Occipital lobe (tissue), 3 donors: ENCODE measurements at places on chromosomes 12 and 14.

- no peak for DNase-seq
Measured at GRCh38 chr14:74864198-74864597, 11.7 kb downstream of the PROX2 start.

DNA sequence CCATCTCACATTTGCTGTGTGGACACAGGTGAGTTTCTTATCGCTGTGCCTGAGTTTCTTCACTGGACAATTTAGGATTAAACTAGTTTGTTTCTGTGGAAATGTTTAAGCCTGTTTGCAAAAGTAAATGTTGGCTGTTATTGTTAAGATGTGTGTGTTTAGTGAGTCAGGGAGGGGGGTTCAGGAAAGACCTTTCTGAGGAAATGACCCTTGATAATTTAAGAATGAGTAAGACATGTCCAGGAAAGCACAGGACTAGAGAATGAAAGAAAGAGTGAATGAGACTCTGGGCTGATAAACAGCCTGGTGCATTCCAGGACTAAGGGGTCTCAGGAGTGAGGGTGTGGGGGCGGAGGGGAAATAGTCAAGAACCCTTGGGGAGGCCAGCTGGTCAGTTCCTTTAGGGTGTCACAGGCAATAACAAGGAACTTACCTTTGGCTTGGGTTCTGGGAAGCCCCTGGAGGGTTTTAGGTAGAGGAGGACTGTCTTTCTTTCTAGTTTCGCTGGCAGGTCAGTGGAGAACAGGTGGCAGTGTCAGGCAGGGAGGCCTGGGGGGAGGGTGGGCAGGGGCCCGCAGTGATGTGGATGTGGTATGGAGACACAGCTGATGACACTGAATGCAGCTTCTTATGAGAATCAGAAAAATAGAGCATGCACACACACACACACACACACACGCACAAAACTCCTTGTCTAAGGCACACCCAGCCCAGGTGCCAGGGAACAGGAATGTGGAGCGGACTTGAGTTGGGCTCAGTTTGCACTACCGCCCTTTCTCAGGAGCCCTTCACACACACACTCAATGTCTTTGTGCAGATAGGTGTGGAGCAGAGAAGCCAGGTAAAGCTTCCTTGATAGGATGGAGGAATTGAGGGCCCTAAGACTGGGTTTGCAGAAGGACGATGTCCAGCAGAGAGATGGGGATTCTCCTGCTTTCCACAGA is 1005.5 kb downstream of the VRK1 start:
- DNase-seq: no peak

DNA sequence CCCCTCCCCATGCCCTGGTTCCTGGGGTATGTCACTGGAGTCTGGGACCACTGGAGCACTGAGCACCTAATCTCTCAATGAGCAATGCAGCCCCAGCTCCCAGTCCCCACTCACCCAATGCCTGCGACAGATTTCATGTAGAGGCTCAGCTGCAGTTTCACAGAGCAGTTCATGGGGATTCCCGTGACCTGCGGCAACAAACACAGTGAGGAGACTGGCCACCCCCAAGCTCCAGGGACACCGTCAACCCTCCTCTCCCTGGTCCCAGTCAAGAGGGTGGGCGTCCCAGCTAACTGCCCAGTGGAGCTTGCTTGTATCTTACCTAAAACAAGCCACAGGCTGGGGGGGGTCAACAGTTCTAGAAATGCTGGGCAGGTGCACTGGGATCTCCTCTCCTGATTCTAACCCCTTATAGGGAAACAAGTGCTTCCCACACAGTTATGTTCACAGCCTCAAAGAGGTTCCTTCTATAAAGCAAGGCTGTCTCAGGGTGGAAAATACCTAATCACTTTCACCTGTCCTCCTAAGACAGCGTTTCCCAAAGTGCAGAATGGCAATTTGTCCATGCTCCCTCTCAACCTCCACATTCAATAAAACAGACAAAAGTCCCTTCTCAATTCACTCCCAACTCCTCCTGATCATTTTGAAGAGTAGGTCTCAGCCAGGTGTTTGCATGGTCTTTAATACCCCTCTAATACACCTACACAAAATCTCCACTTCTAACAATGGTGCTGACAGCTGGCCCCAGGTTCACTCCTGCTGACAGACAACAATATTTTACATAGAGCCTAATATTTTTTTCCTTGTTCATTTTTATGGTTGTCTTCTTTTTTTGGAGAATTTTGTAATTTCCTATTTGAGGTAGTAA is 68.3 kb downstream of the SCARB1 start:
- DNase-seq: no peak

DNA sequence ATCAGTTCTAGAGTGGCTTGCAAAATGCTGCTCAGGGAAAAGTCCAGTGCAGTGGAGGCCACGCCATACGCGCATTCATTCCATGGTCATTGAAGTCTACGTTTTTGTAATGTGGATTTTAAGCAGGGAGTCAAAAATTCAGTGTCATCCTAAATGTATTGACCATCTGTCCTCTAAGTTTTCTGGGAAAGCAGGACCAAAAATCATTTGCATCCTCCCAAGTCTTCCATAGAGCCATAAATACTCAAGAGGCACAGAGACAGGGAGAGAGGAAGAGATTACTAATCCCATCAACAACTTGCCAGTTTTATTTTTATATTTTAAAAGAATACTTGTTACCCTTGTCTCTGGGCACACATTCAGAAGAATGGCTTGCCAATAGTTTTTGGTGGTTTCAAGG is 36.9 kb downstream of the RHOJ start:
- no peak for DNase-seq

DNA sequence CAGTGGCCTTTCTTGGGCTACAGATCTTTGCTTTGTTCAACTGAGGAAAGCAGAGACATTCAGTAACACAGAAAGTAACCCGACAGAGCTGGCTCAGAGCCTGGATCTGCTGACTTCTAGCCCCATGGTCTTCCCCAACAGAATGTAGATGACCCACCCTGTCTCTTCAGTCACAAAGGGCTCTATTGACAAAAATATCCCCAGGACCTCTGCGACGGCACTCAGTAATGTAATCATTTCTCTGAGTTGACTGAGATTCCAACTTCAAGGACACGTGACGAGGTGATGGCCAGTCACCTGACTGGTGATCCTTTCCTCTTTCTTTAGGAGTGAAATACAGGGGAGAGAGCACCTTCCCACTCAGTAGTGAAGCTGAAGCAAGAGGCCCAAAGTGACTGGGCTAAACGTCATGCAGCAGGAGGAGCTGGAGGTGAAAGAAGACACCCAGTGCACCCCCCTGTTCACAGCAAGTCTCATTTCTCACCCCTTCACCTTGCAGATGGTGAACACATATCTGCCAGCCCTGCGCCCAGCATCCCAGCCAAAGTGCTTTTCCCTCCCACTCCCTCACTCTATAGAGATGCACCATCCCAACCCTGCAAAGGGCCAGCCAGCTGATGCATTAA is 179.2 kb upstream of the EGLN3 start:
- DNase-seq: no peak

GRCh38 chr12:80938397-80938796 is 663 bp upstream of the LIN7A start:
- DNase-seq: no peak

DNA sequence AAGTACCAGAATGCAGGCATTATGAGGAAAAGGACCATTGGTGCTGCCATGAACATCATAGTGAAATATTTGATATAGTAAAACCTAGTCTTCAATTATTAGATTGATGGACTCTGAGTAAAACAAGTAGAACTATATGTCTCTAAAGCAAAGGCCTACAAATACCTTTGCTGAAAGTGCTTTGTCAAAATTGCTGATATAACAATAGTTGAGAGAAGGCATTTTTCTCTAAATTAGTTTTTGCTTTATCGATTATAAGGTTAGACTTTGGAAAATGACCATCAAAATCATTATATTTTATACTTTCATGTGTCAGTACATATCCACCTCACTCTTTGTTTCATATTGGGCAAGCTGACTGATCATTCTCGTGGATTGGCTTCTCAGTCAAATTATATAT is 836.0 kb upstream of the FBXO33 start:
- DNase-seq: no peak

DNA sequence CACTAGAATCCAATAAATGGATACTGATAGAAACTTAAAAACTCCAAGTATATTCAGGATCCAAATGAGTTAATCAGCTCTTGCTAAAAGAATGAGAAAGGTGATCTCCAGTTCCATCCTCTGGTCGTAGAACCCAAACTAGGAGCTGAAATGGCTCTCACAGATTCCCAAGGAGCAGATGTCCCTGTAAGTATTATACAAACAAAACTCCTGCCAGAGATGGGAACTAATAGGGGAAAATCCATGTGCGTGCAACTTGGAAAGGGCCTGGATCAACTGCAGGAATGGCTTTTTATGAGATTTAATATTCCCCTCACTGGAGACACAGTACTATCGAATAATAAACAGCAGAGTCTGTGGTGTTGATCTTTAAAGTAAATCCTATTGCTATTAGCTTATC is 309.2 kb upstream of the TBX3 start:
- no peak for DNase-seq

DNA sequence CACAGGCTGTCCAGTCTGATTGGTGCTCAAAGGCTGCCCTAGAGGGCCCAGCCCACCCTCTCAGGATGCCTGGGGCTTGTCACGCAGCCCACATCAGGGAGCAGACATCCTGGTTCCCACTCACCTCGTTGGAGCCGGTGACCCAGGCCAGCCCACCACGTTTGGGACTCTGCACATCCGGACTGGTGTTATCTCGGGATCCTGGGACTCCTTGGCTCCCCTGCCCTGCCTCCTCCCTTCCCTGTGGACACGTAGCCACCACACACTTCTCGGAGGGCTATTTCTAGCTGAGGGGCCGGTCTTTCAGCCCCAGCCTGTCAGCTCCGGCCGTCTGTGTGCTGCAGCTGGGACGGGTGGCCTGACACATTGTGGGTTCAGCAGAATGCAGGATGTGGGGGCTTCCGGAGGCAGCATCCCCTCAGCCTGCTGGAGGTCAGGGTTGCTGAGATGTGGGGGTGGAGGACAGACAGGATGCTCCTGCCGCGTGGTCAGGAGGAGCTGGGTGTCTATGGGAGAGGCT is 12.8 kb upstream of the FGF23 start:
- no peak for DNase-seq

DNA sequence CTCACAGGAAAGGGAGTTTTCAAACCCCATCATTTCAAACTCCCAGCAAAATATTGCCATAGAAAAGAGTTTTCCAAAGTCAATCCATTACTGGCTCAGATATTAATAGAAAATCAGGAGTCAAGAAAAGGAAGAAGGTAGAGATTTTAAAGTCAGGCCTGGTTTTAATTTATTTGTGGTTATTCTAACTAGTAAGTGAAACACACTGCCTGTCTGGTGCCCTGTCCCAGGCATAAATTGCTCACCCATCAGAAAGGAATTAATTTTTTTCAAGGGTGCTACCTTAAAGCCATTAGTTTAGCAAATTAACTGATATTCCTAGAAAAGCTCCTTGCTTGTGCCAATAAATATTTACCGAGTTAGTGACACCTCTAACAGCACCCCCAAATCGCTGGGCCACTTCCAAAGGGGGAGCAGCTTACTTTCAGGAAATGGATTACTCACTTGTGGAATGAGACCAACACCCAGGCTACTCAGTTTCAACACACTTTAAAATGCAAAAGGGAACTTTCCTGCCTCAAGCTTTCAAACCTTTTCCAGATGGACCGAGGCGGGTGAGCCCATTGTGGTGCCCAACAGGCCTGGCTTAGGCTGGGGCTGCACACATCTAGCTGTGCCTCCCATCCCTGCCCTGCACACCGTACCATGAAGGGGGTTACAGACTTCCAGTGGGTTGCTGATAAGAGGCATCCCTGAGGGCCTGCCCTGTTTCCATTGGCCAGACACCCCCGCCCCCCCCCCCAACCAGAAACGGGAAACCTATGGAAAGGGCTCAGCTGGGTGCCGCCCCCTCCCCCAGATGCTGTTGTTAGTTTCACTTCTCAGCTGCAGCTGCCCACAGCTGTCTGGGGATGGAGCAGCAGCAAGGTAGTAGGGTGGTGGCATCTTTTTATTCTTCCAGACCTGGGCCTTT is 117.2 kb downstream of the SAMD4A start:
- no peak for DNase-seq

DNA sequence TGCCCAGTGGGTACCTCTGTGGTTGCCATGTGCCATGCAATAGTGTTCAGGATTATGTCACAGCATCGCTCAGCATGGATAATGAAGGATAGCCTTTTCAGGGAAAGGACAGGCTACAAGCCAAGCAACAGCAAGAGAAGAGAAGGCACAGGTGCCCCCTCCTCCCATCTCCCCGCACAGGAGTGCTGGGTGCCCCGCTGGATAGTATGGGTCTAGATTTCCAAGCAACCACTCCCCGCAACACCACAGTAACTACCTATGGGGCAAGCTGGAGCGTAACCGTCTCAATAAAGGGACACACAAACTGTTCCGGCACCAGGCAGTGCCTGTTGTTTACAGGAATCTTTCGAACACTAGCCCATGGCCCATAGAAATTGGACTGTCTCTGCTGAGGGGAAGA is 222.2 kb downstream of the ITPR2 start:
- DNase-seq: no peak

- DNase-seq: peak; percentile 53
Measured at GRCh38 chr14:104820669-104821228, 19.8 kb downstream of the ZBTB42 start.

DNA sequence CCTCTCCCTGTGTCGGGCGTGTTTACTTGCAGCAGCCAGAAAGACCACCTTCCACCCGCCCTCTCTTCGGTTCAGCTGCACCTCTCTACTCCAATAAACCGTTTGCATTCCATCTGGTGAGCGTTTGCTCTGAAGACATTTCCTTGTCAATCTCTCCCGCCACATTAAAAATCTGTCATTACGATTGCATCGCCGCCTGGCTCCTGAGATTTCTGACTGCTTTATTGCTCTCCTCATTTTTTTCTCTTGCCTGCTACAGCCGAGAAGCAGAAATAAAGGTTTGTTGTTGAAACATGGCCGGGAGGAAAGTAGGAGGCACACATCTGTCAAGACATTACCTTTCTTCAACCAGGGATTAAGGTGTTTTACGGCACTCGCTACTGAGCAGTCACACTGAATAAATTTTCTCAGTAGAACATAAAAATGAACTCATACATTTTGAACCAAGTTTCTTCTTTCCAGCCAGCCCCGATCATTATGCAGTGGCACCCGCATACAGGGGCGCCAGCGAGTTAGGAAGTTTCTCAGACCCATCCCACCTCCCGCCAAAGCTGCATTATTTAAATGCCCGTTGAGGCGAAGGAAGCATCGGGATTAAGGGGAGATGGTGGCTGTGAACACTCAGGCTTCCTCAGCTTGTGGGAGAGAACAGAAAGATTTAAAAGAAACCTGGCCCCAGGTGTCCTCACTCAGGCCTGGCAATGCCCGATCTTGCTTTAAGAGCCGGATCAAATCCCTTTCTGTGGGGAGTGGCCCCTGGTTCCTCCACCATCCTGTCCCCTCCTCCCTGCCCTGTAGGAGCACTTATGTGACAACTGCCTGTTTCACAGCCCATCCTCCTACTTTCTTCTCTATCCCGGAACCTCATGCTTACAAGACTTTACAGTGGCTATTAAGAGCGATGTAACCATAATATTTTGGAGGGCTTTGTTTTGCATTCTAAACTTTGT is 1108.9 kb downstream of the BCL11B start:
- no peak for DNase-seq

DNA sequence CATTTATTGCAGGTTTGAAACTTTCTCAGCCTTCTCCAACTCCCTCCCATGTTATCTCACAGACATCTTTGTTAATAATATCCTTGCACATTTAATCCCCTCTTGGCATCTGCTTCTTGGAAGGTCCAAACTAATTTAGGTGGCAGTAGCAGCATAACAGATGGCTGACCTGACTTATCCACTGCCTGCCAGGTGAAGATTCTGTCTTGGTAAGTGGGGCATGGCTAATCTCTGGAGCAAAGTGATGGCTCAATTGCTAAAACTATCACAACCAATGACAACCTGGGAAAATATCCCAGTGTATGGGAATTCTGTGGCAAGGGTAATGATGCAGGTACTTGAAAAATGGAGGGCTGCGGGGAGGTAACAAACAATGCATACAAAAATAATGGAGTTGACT is 58.2 kb upstream of the ALG10B start:
- DNase-seq: no peak

GRCh38 chr12:12070674-12071656 is at the start of gene BCL2L14:
TSS of gene BCL2L14 (plus strand) at chr12:12070939. CDS start at chr12:12079306, 8,367 bp downstream.
- DNase-seq: no peak
